ENCODE measurements at places on chromosomes 1 and 21.

- DNase-seq: no peak
Observed at GRCh38 chr1:52582116-52582696, 20.0 kb upstream of the GPX7 start.

DNA sequence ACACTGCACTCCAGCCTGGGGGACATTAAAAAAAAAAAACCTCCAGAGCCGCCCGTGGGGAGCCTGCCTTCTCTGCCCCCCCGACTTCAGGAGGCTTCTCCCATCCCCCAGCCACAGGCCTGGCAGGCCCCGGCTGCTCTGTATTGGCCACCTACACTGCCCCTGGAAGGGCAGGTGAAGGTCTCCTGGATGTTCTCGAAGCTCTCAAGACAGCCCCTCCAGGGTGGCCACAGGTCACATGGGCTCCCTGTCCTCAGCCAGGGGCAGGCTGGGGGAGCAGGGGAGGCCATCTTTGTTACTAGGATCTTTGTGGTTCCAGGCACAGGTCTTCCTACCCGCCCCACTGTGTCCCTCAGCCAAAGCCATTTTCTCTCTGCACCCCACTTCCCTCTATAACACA lies 32.8 kb downstream of the PADI6 start:
- DNase-seq: no peak

DNA sequence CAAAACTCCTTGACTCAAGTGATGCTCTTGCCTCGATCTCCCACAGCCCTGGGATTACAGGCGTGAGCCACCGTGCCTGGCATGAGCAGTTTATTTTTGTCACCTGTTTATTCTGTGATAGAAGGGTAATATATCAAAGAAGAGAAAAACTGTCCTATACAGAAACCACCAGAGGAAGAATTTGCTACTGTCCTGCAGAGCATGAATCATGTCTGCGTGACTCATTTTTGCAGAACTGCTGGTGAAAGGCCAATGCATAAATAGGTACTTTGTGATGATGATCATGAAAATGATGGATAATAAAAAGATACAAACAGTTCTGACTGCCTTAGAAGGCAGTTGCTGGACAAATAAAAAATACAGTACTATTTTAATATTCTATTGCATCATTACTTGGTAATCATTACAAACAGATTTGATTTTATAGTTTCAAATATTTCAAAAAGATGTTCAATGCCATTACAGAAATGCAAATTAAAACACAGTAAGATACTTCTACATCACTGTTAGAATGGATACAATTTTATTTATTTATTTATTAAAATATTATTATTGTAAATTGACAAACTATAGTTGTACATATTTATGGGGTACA lies 26.5 kb downstream of the RIPPLY3 start:
- no peak for DNase-seq

GRCh38 chr1:100034470-100034869 lies 64.7 kb downstream of the SLC35A3 start:
- no peak for DNase-seq

DNA sequence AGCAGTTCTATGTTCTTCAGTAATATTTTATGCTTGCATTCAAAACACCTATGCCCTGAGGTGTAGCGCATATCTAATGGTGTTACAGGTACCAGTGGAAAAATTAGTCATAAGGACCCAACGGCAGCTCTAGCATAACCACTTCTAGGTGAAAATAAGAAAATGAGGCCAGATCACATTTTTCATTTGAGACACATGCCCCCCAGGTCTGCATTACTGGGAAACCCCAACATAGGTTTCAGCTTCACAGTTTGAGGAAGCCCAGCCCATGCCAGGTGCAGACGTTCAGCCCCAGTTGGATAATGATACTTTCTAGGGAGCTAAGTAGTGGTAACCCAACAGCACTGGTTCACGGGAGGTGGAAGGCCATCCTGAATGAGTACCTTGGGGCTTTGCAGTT lies 129.8 kb downstream of the CNIH3 start:
- no peak for DNase-seq

DNA sequence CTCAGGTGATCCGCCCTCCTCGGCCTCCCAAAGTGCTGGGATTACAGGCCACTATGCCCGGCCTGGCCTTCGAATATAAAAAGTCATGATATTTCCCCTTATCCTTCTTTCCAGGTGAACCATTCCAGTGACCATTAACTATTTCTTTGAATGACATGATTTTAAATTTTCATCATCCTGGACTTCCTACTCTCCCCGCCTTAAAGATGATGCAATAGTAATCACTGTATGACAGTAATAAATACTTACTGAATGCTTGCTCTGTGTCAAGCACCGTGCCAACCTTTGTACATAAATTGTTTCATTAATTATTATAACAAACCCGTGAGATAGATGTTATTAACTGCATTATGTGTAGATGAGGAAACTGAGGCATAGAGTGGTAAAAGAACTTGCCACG lies 19.9 kb upstream of the ATP1A1 start:
- no peak for DNase-seq

DNA sequence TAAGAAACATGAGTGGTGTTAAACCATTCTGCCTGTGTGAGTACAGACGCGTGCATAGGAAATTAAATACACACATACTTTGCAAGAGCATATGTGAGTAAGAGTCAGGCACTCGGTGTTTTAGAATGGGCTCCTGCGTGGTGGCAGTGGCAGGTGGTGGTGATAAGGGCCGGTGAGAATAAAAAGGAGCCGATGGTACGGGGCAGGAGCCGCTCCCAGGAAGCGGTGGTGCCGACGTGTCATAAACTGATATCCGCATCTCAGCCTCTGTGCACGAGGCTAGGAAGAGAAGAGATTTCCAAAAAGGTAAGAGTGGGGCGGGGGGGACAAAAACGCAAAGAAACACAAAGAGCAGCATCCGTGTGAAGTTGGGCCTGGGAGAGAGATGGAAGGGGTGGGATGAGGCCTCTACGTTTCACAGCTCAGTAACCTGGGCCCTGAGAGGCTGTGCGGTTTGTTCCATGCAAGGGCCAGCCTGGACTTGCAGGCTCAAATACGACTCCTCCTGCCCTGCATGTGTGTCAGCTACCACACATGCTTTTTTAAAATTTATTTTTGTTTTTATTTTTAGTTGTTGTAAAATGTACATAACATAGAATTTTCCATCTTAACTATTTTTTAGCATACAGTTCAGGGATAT lies 127.7 kb upstream of the COL6A1 start:
- DNase-seq: no peak

DNA sequence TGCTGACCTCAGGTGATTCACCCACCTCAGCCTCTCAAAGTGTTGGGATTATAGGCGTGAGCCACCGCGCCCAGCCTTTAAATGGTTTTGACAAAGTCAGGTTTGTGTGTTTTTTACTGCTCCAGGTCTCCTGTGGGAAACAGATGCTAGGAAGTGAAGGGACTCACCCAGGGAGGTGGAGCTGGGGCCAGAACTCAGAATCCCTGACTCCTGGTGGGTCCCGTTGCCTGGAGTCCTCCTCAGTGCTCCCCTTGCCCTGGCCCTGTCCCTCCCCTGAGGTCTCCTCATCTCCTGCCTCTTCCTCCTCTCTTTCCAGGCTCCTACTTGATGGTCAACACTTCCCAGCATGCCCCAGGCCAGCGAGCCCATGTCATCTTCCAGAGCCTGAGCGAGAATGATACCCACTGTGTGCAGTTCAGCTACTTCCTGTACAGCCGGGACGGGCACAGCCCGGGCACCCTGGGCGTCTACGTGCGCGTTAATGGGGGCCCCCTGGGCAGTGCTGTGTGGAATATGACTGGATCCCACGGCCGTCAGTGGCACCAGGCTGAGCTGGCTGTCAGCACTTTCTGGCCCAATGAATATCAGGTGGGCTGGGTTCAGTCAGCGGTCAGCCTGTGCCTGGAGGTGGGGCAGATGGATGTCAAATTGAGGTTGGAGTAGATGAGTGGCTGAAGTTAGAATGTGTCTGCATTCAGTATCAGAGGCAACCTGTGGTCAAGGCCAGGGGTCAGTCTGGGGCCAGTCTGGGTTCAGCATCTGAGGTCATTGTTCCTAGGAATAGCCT lies 22.1 kb downstream of the PTPRU start:
- no peak for DNase-seq

Measured in stimulated activated CD4-positive, alpha-beta T cell treated with anti-CD3 and anti-CD28 coated beads, Interleukin-15, amount 100 ng/mL, for 48 hours (primary cell).